Ureter (tissue), 1 donor: ENCODE measurements at places on chromosomes 12 and 14.

DNA sequence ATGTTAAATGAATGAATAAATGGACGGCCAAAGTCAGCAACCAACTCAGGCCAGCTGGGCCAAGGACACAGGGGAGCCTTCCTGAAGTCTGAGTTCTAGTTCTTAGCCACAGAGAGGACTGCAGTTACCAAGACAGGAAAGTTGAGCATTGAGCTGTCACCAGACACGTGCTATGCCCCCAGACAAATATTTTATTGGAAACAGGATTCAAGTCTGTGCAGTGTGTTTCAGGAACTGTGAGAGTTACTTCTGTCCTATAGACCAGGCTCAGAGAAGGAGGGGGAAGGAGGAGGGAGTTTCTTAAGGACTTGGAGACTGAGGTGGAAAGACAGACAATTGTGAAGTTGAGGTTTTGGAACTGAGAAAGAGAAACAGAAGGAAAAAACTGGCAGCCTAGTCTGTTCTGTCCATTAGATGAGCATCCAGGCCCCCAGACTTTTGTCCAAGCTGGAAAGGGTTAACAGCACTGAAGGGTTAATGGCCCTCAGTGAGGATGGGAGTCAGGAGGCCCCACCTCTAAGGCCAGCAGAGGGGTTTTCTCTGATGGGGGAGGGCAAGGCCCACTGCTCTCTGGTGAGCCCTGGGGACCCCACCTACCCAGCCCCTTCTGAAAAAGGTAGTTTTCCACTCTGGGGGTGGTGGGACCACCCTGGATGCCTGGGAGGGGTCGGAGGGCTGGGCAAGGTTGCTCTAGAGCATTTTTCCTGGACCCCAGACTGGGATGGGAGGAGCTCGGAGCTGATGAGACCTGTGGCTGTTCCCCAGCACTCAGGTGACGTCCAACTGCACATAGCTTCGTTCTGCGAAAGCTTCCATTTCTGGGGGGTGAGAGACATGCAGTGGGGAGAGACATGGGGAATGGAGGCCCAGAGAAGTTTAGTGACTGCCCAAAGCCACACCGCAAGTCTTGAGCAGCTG lies 6.9 kb upstream of the CMKLR1 start:
- DNase-seq, result no peak

GRCh38 chr14:74737753-74738325 lies 24.9 kb downstream of the FCF1 start:
- DNase-seq, result no peak

- no peak for DNase-seq
Measured at GRCh38 chr12:75489187-75489586, 8.6 kb downstream of the GLIPR1 start.

DNA sequence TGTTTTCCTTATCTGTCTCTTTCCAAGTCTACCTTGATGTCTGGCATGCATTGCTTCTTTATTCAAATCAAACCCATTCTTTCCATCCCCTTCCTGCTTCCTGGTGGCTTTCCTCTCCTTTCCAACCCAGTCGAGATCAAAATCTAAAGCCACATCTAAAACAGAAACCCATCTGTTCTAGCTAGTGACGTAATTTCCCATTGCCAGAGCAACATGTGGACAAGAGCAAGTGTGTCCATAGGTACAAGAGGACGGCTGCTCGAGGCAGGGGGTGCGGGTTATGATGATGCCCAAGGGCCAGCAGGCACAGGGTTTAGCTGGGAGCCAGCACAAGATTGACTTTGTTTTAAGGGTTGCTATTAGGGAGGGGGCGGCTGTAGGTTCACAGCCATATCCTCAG lies 7.0 kb downstream of the KRT80 start:
- no peak for DNase-seq

- no peak for DNase-seq
Measured at GRCh38 chr14:92670160-92670559, 78.3 kb downstream of the LGMN start.

DNA sequence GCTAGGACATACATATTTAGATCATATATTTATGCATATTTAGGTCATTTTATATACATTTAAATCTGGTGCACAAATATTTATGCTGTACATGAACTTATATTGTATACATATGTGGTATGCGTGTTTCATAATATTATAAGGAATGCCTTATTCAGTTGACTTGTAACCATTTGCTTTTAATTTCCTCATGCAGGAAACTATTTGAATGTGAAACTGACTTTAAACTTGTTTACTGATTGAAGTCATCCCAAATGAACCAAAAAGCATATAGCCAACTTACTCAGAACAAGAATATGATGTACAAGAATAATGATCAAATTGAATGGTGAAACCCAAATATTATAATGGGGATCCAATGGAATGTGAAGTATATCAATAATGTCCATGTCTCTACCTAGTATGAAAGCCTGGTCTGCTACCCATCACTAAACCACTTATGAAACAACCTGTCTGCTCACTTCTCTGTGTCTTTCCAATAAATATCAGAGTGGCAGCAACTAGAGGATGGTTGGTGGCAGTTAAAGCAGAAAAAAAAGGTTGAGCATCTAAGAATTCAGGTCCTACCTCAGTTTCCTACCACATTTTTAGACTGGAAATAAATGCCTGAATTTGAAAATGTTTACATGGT lies 38.3 kb downstream of the RPS6KA5 start:
- no peak for DNase-seq

DNA sequence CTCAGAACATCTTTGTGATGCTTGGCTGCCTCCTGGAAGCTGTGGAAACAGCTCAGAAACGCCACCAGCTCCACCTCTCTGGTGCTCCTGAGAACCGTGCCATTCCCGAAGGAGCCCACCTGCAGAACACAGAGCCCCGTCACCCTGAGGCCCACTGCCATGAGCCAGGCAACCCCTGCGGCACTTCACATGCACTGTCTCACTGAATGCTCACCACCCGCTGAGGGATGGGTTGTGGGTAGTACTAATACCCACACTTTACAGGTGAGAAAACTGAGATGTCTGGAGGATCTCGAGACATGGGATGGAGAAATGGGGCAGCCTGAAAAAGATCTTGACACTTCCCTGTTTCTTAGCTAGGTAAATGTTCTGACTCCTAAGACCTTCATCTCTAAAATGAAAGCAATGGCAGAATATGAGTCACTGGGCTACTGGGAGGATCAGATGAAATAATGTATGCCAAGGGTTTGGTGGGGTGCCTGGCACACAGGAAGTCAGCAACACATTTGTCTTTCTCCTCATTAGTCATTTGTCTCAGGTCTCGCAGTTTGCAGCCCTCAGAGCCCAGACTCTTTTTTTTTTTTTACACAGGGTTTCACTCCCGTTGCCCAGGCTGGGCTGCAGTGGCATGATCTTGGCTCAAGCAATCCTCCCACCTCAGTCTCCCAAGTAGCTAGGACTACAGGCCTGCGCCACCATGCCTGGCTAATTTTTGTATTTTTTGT lies 5.3 kb downstream of the OASL start:
- no peak for DNase-seq

DNA sequence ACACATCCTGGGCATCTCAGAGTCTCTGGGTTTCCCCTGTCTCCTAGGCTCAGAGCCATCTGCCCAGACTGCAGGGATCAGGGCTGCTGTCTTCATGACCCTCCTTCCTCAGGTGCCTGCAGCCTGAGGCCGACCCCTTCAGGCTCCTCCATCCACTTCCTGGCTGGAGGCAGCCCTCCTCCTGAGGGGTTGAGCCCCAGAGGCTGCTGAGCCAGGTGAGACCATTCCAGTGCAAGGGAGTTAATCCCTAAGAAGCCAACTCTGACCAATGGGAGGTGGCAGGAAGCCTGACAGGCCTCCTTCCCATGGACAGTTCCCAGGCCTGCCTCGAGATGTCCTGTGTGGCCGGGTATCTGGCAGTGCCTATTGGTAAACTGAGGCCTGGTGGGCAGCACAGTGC lies 8.4 kb upstream of the PPP4R4 start:
- DNase-seq, result no peak

GRCh38 chr14:79496701-79497100 lies 714.6 kb downstream of the DIO2 start:
- DNase-seq, result no peak

GRCh38 chr12:107668320-107669098 lies 17.1 kb upstream of the PWP1 start:
- DNase-seq, result no peak

GRCh38 chr12:754473-754820 lies 2.1 kb downstream of the WNK1 start:
- DNase-seq, result no peak

- DNase-seq, result no peak
Measured at GRCh38 chr14:98798099-98798498, 473.9 kb downstream of the BCL11B start.

DNA sequence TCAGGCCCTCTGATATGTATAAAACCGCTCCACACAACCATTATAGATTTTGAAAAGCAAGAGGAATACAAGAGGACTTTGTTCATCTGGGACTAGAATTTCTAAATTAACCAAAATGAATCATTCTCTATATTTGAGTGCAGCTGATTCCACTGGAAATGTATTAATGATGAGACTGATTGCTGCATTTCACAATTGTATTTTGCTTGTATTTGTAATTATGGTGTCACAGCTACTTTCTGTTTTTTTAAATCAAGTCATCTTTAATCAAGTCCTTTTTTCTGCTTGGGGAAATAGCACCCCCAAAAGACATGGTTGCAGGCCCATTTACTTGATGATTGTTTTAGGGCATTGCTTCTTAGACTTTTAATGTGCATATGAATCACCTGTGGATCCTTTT lies 162.4 kb downstream of the KICS2 start:
- DNase-seq, result no peak

DNA sequence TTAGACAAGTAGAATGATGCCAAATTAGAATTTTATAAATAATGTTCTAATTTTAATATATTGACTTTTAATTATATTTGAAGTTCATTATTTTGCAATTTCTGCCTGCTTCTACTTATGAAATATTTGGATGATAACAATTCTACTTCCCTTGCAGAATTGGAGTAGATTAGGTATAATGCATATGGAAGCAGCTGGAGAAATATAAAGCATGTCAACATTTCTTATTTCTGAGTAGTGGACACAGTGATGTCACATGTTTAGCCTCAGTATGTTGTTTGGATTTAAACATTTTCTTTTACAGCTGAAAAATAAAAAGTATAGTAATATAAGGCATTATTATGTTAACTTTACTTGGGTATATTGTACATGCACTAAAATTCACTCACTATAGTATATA lies 344.2 kb upstream of the E2F7 start:
- DNase-seq, result no peak

DNA sequence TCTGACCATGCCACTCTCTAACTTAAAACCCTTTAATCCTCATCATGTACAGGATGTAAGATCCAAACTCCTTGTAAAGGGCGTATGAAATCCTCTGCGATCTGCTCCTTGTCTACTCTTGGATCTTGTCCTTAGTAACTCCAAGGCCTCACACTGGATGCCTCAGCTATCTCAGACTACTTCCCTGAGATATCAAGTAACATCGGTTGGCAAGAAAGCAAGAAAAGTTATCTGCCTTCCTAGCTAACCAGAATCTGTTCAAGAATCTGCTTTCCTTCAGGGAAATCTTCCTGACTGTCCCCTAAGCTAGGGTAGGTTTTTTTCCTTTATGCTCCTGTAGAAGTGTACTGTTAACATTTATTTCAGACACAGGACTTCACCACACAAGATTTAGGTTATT lies 82.6 kb downstream of the TAOK3 start:
- no peak for DNase-seq

DNA sequence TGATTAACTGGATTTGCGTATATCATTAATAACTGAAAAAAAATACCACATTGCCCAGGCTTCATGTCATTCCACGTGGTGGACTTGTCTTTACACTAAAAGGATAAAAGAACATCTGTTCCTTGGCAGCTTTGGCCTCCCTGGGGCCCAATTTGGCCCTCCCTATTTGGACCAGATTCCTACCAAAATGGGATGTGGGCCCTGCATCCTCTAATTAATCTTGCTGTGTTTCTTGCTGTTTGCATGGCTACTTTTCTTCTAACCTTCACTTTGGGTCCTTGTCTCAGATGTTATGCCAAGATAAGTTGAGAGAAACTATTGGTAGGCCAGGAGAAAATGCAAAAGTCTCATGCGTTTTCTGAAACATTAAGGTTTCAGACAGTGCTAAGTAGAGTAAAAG lies 57.5 kb downstream of the PTHLH start:
- DNase-seq, result no peak

DNA sequence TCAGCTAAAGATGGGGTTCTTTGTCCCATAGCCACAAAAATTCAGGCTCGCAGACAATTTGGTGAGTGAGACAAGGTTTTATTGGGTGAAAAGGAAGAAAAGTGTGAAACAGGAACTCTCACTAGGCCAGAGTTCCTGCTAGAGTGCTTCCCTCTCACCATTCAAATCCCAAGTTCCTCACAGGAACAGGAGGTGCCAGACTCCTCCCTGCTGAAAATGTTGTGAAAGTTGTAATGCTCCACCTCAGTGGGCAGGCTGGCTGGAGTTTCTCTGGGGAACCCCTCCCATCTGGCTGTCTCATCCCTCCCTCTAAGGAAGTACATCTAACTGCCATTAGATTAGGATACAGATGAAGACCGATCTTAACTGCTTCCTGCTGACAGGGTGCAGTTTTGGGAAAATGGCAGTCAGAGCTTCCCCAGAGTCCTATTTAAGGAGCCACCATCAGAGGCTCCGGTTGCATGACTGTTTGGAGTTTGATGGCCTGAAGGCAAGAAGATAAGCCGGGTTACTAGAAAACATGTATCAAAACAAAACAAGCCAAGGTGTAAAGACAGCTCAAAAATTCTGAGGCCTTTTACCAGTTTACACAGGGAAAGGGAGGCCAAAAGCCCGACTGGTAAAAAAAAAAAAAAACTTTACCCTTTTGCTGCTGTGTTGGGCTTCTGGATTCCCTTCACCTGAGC lies 127.6 kb downstream of the FSCB start:
- no peak for DNase-seq
